CD4-positive, alpha-beta T cell treated with Interleukin-15 for 1 hour (primary cell): ENCODE measurements at places on chromosomes 5 and 9.

DNA sequence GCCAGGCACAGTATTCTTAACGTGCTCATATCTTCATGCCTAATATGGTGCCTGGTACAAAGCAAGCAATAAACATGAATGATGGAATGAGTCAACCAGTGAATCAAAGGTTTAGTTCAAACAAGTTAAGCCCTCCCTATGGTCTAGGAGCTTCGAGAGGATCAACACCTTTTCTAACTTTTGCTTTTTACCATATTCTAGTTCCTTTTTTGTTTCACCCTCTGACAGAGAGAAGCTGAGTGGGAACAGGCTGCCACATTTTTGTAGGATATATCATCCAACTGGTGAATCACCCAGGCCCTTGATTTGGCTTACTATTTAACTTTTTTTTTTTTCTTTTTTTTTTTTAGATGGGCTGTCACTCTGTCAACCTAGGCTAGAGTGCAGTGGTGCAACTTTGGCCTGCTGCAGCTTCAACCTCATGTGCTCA is 39.3 kb upstream of the TNC start:
- DNase-seq = no peak

GRCh38 chr9:99359336-99359735 is 137.3 kb downstream of the SEC61B start:
- no peak for DNase-seq

DNA sequence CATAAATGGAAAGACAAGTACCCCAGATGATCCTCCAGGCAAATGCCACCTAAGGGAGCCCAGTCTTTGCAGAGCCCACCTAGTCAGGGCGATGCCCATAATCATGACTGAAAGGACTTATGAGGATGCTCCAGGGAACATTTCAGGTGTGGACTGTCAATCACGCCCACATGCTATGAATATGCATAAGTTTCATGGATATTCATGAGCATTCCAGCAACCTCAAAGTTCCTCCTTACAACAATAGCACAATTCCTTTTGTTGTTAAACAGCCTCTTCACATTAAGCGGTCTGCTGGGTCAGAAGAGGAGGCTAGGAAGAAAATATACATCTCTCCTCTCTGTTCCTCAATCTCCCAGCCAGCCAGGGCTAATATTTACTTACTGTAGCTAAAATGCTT is 161.6 kb downstream of the C5orf15 start:
- DNase-seq = no peak

DNA sequence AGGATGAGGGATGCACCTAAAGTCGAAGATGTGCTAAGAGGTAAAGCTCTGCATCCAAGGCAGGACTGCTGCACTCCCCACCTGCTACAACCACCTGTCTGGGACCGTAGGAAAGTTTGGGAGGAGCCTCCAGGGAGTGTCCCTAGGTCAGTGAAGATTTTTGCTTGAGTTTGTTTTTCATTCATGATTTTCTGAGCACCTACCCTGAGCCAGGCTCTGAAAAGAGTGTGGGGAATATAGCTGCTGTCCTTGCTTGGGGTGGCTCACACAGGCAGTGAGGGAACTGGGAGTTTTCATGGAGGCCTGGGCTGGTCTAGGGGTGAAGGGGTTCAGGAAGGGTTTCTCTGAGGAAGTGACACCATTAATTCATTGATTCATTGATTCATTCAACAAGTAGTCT is 48.9 kb downstream of the SAR1B start:
- DNase-seq = no peak

DNA sequence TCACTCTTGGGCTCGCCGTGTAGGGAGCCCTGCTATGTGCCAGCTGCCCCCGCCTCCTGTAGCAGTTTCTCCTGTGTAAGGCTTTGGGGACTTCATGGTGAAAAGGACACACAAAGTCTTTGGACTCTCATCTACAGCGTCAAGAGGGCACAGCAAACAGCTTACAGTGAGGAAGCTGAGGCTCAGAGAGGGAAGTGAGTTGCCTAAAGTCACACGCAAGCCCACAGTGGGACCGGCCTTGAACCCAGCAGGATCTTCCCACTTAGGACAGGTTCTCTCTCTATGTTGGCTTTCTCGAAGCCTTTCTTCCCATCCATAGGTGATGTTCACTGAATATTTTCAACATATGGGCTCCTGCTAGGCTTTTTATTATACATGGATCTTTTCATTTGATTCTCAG is 9.8 kb upstream of the PRRX2 start:
- DNase-seq = no peak

- no peak for DNase-seq
Observed at GRCh38 chr5:63727583-63727982, 234.7 kb downstream of the HTR1A start.

- DNase-seq = no peak
Observed at GRCh38 chr5:89117124-89117644, 234.2 kb upstream of the MEF2C start.

DNA sequence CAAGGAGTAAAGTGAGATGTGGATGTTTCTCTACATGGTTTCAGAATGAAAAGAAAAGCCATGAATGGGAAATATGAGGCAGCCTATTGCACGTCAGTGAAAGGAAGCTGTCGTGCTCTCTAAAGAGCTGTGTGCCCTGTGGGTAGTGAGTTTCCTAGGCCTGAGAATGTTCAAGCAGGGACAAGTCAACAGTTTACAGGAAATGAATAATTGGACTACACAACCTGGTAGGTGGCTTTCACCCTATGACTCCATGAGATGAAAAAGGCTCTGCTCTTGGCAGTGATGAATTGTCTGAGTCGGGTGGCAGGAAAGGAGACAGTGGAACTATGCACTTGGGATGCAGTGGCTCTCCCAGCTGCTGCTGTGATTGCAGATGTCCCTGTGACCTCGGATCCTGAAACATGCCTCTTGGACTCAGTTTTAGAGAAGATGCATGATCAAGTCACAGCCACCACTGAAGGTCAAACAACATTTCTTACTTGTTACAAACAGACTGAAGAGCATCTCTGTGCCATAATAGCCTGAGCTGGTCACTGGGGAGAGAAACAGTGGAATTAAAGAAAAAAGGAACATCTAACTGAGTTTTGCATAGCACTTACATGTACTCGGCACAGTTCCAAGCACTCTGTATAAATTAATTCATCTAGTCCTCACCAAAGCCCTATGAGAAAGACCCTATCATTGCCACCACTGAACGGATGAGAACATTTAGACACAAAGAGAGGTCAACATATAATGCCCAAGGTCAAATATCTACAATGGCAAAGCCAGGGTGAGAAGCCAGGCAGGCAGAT is 293.7 kb downstream of the SPOCK1 start:
- no peak for DNase-seq
